ENCODE measurements at places on chromosomes 4 and X.

DNA sequence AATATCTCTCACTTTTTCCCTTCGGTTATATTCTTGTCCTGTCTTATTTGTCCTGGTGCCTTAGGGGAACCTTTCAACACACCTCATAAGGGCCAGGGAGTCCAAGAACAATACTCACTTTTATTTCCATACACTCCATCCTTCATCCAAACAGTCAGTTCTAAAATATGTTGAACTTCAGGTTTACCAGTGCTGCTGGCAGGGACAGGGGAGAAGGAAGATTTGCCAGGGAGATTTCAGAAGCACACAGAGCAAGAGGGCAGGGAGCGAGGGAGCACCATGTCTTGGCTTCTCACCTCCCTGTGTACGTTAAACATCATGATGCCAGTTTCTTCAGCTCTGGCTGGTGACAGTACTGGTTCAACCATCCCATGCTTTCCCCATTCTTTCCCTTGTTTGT is 631.1 kb upstream of the FAT1 start:
- no peak for DNase-seq

DNA sequence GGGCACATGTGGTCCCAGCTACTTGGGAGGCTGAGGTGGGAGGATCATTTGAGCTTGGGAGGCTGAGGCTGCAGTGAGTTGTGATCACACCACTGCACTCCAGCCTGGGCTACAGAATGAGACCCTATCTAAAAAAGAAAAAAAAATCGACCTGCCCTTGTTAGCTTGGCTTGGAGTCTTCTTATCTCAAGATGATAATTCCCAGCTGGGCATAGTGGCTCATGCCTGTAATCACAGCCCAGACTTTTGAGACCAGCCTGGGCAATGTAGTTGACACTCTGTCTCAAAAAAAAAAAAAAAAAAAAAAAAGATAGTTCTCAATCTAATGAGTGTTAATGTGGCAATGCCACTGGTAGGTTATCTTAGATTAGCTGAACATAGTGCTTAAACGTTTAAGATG is 41.0 kb downstream of the QRFPR start:
- DNase-seq = no peak

DNA sequence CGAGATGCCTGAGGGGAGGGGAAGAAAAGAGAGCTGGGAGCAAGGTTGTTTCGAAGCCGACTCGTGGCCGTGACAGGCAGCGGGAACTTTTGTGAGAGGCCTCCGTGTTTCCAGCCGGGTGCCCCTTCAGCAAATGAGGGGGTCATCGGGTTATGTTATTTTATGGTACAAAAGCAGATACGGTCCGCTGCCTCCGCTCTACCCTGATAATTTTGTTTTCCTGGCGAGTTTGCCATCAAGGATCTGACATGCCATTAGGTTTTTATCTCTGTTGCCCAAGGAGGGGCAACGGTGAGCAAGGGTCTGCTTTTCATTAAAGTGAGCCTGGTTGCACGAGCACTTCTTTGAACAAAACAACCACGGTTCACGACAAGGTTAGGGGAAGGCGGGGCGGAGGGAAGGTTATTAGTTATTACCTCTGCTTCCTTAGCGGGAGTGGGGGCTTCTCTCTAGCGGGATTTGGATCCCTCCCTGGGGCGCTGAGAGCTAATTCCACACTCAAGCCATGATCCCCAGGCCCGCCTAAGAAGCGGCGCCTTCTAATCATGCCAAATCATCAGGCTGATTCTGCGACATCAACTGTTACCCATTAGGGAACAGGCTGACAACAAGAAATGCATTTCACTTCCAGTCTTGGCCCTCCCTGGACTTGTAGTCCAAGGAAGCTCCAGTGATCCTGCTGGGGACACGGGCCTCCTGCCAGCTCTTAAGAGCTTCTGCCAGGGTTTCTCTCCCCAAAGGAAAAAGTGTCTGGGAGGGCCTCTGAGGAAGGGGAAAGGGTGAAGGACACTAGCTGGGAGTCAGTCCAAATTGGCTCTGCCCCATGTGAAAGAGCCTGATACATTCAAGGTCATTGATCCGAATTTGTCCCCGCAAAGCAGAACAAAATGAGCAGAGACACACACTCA is 617.7 kb downstream of the MID1IP1 start:
- no peak for DNase-seq

- no peak for DNase-seq
Observed at GRCh38 chrX:136580316-136580715, 48.3 kb downstream of the VGLL1 start.

GRCh38 chr4:13276357-13276756 is 207.8 kb downstream of the RAB28 start:
- DNase-seq = no peak

DNA sequence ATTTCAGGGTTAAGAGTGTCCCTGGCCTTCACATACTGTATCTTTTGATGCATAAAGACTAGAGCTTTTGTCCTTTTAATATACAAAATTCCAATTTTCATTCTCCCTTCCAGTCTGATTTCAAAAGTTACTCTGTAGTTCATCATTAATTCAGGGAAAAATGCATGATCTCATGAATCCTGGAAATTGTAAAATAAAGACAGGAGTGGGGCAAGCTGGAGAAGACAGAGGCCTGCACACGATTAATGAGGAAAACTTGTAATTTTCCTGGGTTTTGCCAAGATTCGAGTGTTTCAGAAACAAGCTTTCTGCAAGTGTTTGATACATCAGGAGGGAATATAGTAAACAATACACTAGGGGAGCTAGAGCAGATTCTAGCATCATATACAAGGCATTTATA is 947.9 kb downstream of the FAT4 start:
- no peak for DNase-seq

DNA sequence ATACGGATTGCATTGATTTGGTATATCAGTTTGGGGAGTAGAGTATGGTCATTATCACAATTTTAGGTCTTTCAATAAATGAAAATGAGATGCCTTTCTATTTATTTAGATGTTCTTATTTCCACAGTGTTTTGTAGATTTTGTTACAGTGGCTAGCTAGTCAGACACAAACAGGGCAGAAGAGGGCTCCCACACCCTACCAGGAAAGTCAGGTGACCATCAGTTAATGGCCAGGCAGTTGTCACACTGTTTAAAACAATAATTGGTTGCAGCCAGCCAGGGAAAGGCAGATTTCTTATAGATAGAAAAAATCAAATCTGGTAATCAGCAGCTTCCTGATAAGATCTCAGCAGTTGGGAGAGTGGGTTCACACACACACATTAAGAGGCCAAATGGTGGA is 57.2 kb downstream of the UGT2B17 start:
- no peak for DNase-seq

- DNase-seq = peak; percentile 68
Observed at GRCh38 chr4:7823416-7823824, 116.2 kb downstream of the AFAP1 start.

- DNase-seq = peak; percentile 36
Observed at GRCh38 chr4:46931981-46932380, 22.9 kb upstream of the COX7B2 start.

- no peak for DNase-seq
Observed at GRCh38 chr4:57448452-57448851, 338.3 kb upstream of the IGFBP7 start.

GRCh38 chr4:133095591-133095990 is 53.5 kb upstream of the PCDH10 start:
- no peak for DNase-seq

GRCh38 chr4:20368926-20369325 is 117.2 kb downstream of the SLIT2 start:
- peak; percentile 31 for DNase-seq

DNA sequence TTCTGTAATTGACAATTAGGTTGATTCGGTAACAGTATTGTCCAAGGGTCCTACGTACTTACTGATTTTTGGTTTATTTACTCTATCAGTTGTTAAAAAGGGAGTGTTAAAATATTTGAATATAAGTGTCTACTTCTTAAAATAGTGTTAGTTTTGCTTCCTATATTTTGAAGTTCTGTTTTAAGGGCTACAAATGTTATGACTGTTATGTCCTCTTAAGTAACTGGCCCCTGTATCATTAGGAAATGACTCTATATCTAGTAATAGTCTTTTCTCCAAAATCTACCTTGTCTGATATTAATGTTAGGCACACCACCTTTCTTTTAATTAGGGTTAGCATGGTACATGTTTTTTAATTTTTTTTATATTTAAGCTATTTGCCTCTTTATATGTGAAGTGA is 30.1 kb downstream of the ANKRD50 start:
- no peak for DNase-seq

DNA sequence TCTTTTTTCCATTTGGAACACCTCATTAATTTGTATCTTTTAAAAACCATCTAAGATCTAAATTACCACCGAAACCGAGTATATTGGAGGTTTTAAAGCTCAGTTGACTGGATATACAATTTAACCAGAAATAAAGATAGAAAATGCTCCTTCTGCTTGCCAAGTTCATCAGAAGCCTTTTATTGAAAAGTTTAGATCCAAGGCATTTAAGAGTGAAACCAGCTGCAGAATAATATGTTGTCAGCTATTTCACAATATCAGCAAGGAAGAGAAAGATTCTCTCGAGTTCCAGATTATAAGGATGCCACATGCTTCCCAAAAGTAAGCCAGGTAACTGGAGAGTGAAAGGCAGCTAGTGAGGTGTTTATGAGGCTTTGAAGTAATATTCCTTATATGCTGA is 217.4 kb downstream of the DCTD start:
- peak; percentile 11 for DNase-seq
